Posterior vena cava (tissue), 2 donors: ENCODE measurements at places on chromosomes 7 and 10. TPM values are rescaled to one million over a fixed set of nuclear protein-coding genes. Genes with fewer than 3 reads are reported as not detected.

Gene CNPY1
- total RNA-seq: not detected

DNA sequence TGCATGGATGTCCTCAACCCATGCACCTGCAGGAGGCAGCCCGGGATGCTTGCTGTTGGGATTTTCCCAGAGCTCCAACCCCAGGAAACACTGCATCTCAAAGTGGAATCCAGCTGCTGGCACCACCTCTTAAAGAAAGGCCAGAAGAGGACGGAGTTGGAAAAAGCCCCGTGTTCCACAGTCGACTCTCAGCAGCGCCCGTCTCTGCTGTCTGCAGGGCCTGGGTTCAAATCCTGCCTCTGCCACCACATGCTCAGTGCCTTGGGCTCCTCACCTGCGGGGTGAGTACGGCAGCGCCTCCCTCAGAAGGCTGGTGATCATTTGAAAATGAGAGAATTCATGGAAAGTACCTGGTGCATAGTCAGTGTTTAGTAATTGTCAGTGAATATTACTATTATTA lies 65.6 kb upstream of the ZNF716 start:
- peak; percentile 18 for DNase-seq

DNA sequence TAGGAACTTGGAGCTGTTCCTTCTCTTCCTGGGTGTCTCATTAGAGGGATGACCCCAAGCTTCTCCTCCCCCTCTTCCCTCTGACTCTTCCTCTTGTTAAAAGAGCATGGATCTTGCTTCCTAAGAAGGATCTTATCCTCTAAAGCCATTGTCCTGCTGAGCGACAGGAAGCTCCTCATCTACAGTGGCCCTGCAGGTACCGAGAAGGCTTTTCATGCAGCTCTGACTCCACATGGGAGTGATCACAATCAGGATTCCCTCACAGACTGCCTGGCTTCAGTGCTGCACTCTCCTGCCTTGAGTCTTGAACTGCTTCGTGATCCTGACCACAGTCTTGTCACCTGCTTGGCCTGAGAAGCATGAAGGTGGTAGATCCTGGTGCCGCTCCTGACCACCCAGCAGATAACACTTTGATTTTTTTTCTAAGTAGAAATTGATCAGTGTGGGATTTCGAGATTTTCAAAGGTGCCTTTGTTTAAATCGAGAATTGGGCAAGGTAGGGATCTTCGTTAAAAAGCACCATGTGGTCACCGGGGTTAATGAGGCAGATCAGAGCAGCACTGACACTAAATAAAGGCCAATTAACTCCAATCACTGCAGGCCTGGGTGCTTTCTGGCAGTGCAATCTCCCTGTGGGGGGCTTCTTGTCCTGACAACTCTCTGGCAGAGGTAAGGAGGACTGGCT lies 376.4 kb downstream of the NRG3 start:
- no peak for DNase-seq

DNA sequence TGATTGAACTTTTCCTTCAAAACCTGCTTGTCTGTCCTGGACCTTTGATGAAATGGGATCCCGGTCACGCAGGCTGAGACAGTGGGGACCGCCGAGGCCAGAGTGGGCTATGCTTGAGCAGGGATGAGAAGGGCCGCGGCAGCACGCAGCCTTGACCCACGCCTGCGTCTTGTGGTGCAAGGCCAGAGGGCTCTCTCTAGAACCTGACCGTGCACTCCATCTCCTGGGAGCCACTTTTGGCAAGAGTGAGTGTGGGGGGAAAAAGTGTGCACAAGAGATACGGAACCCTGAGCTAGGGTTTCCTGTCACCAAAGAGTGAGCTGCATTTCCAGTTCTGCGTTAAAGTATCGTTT lies 42.4 kb downstream of the WIPI2 start:
- no peak for DNase-seq
